ENCODE measurements at places on chromosomes 16 and 17.

DNA sequence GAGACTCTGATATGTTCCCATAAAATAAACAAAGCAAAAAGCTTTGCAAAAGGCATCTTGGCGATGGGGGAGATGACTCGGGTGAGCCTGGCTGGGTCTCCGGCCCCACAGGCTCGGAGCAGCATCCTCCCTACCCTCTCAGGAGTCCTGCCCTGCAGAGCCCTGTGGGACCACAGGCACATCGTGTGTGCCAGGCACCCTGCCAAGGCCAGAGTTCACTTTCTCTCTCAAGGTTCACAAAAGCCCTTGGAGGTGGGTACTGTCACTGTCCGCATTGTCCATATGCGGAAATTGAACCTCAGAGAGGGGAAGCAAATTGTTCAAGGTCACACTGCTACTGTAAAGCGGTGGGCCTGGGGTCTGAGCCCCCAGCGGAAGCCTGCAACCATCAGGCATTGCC, 48.5 kb downstream of the CRISPLD2 start:
- no peak for DNase-seq

DNA sequence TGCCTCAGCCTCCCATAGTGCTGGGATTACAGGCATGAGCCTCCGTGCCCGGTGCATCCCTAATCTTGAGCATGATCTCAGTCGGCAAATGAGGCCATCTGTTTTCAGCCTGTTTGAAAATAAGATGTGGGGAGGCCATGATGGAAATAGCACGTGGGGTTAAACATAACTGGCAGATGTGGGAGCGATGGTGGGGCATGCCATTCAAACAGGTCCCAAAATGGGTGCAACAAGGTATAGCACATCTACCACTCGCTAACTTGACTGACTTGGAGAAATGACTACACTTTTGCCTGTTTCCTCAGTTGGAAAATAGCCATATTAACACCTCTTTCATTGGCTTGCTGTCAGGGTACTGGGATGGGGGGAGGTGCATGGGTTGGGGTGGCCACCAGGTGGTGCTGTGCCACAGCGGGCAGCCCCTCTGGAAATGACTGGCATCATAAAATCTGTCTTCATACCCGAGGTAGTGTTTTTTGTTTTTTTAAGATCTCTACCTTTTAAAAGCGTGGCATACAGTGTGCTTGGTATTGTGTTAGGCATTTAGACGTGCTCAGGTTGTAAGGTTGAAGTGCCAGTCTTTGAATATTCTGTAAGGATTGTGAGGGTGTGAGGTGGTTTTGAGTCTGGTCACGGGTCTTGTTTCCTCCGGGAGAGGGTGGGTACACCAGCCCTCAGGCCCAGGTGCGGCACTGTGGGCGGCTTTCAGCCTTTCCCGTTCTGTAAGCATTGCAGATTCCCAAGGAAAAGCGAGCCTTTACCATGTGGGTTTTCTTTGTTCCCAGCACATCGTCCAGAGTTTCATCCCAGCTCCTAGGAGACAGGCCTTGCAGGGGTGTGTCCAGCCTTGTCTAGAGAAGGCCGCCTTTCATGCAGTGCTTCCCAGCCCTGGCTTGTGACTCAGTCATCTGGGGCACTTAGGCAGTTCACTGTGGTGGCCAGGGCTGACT, 2.9 kb upstream of the TTYH2 start:
- DNase-seq = no peak

- DNase-seq = no peak
Observed at GRCh38 chr17:76957678-76958464, 89.7 kb downstream of the MGAT5B start.

DNA sequence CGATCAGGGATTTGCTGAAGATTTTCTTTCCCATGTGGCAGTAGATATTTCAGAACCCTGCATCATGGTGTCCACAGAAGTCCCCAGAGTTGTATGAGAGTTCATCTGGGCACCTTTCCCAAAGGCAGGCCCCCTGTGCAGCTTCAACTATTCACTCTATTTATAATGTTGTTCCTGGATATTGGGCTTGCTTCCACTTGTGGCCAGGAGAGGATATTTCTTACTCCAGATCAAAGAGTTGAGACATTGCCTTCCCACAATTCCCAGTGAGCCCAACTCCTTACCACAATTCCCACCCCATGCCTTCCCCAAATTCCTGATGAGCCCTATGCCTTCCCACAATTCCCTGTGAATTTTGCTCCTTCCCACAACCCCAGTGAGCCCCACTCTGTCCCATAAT, 206.9 kb downstream of the WWOX start:
- DNase-seq = no peak

- DNase-seq = no peak
Observed at GRCh38 chr17:48970224-48970623, 1.8 kb upstream of the GIP start.

Data from NCI-H2081 treated with DMSO at 0.1 percent for 48 hours (cell line).